Uterus (tissue), 4 donors: ENCODE measurements at places on chromosomes 12 and 14. TPM values are rescaled to one million over a fixed set of nuclear protein-coding genes. Genes with fewer than 3 reads are reported as not detected.

DNA sequence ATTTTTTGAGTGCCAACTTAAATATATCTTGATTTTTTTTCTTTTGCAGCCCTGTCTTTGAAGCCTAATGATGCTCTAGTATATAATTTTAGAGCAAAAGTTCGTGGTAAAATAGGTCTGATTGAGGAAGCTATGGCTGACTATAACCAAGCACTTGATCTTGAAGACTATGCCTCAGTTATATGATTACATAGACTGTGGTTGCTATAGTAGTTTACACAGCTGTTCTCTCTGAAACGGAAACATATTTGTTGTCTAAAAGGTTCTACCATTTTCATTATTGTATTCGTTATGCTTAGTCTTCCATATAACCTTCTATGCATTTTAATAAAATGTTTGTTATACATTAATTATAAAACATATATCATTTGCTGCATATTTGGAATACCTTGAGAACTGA lies 246.7 kb downstream of the TTC6 start:
- H3K27ac ChIP-seq = no peak overlapping the region
- H3K36me3 ChIP-seq = no peaks in the 10 kb centered on the region
- no peak for DNase-seq
- H3K4me3 ChIP-seq = no peak overlapping the region
- no peaks in the 10 kb centered on the region for H3K4me1 ChIP-seq

DNA sequence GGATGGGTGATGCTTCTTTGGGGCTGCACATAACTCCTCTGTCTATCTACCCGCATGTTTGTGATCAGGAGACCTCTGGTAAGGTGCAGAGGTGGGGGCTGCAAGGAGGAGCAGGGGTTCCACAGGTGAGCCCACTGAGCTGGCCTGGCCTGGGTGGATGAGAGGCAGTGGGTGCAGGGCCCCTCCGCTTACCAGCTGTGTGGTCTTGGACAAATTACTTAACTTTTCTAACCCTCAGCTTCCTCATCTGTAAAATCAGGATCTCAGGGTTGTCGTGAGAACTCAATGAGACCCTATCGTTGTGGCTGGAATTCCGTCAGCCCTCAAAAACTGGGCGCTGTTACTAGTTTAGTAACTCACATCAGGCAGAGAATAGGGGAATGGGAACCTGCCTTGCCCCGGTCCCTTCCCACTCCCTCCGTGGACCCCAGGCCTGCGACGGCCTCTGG lies 7.5 kb downstream of the PTPN6 start:
- no peaks in the 10 kb centered on the region for H3K27me3 ChIP-seq
- no peak overlapping the region for H3K4me3 ChIP-seq
- H3K4me1 ChIP-seq = peaks cover 3% of the 10 kb centered on the region

DNA sequence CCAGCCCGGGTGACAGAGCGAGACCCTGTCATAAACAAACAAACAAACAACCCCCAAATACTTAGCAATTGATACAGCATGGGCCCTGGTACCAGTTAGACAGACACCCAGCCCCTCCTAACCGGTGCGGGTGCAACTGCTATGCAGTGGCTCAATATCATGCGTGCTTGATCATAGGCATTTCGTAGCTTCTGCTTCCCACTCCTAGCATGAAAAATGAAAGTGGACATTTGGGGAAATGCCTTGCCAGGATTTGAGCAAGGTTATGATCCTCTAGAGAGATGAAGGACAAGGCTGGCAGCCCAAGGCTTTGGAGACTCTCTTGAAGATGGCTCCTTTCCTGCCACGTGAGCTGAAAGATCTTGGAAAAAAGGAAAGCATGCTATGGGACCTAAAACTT lies 13.7 kb downstream of the FGF6 start:
- H3K27ac ChIP-seq = no peak overlapping the region
- H3K4me1 ChIP-seq = no peaks in the 10 kb centered on the region
- H3K36me3 ChIP-seq = no peaks in the 10 kb centered on the region
- no peak for DNase-seq

GRCh38 chr12:49671031-49671765 lies 36.0 kb downstream of the FMNL3 start:
- H3K27me3 ChIP-seq = no peaks in the 10 kb centered on the region
- no peak overlapping the region for H3K4me3 ChIP-seq
- H3K36me3 ChIP-seq = no peaks in the 10 kb centered on the region
- peak overlapping the region; percentile 92 for H3K27ac ChIP-seq
- DNase-seq = no peak

- no peaks in the 10 kb centered on the region for H3K27me3 ChIP-seq
- H3K36me3 ChIP-seq = no peaks in the 10 kb centered on the region
- H3K27ac ChIP-seq = peak overlapping the region; percentile 22
- no peaks in the 10 kb centered on the region for H3K4me1 ChIP-seq
- DNase-seq = no peak
Measured at GRCh38 chr12:101713059-101713682, 15.7 kb downstream of the CHPT1 start.

DNA sequence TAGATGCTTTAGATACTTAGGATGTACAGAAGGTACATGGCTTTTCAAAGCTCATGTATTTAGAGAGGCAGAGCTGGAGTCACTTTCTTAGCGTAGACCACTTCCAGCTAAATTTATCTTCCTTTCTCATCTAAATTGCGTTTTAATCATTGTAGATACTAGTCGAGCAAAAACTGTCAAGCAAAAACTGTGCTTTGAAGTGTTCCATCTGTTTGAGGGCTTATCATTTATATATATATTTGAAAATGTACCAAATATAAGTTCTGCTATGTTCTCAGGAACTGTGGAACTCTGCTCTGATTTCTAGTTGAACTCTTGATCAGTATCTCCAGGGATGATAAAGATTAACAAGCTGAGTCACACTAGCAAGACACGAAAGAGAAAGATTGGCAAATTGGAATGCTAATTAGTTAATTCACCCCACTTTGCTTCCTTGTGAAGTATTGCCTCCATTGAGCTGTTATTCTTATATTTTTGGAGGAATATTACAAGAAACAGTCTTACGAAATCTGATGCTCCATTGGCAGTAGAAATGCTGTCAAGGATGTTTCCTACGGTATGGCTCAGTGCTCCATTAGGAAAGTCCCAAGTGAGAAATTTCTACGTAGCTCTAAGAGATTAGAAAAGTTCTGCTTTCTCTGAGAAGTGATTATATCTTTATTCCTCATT lies 310.7 kb downstream of the AEBP2 start:
- H3K4me1 ChIP-seq = no peaks in the 10 kb centered on the region
- no peak for DNase-seq
- H3K27me3 ChIP-seq = no peaks in the 10 kb centered on the region

DNA sequence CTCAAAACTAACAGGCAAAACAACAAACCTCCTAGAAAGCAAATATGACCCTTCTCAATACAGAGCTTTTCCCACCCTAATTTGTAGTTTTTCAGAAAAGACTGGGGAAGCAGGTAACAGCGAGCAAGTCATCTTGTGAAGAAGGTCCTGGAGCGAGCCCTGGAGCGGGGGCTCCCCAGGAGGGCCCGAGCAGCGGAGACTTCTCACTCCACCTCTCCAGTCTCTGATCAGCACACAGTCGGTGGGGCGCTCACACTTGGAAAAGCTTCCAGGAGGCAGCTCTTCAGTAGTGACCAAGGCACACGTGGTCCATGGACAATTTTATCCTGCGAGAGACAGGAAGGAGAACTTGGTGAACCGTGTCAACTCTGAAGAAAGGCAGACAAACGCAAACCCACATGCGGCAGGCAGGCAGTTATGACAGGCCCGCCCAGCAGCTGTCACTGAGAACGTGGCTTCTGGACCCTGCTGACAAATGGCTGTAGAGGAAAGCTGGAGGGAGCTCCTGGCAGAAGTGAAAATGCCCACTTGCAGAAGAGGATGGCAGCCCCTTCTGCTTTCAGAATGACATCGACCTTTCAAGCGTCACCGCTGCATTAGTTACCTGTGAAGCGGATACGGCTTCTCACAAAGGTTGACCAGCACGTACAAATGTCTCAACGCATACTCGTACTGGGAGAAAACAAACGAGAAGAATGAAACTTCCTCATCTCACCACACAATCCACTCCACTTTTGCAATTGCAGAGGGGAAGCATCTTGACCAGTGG lies 44.2 kb downstream of the LGMN start:
- no peaks in the 10 kb centered on the region for H3K4me1 ChIP-seq
- H3K4me3 ChIP-seq = no peak overlapping the region

DNA sequence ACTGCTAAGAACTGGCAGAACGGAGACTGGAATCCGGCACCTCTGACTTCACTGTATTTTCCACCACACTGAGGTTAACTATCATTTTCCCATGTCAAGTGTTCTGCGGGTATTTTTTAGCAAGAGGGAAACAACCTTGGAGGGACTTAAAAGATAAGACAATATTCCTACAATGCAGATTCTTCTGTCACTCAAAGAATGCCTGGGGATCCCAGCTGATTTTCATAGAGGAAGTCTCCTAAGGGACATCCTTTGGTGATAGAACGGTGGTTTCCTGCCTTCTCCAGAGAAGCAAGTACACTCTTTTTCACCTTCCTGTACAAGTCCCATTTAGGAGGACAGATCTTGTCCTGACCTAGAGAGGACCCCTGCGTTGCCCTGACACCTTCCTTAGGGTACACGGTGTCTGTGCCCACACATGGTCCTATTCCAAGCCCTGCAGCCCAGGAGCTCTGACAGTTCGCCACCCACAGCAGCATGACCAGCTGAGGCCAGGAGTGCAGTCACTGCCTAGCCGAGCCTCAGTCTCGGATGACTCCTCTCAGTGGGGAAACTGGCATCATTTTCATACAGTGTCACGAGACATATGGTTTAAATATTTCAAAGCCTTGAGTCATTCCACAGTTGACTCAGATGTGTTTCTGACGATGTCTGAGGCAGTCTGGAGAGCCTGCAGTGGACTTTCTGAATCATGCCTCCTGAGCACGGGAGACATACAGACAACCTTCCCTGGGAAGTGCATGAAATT lies 181.3 kb upstream of the FKBP4 start:
- H3K27ac ChIP-seq = peak overlapping the region; percentile 72
- no peaks in the 10 kb centered on the region for H3K36me3 ChIP-seq
- H3K27me3 ChIP-seq = no peaks in the 10 kb centered on the region
- H3K4me1 ChIP-seq = no peaks in the 10 kb centered on the region

DNA sequence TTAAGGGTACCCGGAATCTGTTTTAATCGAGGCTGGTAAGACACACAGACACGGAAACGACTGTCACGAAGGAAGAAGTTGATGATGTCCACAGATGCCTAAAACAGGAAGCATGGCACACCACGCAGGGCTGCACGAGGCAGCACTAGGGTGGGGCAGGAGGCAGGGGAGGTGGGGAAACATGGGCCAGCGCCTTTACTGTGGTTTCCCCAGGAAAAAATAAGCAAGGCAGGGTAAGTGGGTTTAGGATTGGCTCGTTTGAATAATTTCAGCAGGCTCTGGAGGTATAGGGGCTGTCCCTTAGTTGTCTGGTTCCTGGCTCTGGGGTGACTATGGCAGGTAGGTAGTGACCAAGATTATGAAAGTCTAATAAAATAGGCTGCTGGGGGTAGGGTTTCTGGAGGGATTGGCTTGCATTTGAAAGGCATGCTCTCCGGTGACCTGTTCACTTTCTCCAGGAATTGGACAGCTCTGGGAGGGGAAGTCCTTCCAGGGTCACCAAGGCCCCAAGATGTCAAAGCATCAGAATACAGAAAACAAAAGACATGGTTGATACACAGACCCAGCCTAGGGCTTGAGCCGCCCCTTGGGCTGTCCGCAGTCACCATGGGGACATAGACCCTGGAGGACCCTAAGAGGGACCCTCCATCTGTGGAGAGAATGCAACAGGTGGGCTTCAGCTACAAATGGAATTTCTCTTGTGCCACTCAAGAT lies 35.3 kb downstream of the MAP1LC3B2 start:
- H3K4me3 ChIP-seq = no peak overlapping the region
- no peaks in the 10 kb centered on the region for H3K4me1 ChIP-seq
- H3K27me3 ChIP-seq = no peaks in the 10 kb centered on the region
- no peaks in the 10 kb centered on the region for H3K36me3 ChIP-seq
- no peak overlapping the region for H3K27ac ChIP-seq

DNA sequence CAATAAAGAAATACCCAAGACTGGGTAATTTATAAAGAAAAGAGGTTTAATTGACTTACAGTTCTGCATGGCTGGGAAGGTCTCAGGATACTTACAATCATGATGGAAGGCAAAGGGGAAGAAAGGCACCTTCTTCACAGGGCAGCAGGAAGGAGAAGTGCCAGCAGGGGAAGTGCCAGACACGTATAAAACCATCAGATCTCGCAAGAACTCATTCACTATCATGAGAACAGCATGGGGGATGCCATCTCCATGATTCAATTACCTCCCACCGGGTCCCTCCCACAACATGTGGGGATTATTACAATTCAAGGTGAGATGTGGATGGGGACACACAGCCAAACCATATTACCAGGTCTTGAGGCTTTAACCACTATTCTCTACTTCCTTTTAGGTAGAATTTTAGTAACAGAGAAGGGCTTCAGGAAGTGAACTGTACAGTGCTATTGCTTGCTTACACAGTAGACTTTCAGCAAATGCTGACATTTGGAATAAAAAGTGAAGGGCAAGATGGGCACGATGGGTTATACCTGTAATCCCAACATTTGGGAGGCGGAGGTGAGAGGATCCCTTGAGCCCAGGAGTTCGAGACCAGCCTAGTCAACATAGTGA lies 40.8 kb upstream of the OR4E1 start:
- H3K27ac ChIP-seq = no peak overlapping the region
- H3K4me3 ChIP-seq = no peak overlapping the region
- no peaks in the 10 kb centered on the region for H3K4me1 ChIP-seq

DNA sequence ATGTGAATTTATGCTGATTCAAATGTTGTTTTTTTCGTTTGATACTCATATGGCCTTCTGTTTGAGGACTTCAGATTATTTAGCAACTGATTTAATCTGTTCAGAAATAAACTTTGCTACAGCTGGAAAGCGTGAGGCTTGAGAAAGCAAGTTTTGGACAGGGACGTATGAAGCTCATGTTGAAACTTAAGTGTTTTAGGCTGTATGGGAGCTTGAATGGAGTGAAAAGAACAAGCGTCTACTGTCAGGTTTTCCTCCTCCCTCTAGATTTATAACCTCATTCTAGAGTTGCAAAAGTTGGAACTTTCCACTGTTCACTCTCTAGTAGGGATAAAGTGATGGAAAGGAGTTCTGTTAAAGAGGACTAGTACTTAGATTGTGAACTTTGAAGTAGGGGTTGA lies 1.0 kb downstream of the PRPF39 start:
- peak overlapping the region; percentile 66 for H3K4me3 ChIP-seq
- no peaks in the 10 kb centered on the region for H3K27me3 ChIP-seq
- H3K36me3 ChIP-seq = no peaks in the 10 kb centered on the region

GRCh38 chr14:89564989-89565388 lies 148.0 kb upstream of the FOXN3 start:
- H3K27ac ChIP-seq = no peak overlapping the region
- no peaks in the 10 kb centered on the region for H3K36me3 ChIP-seq
- DNase-seq = no peak

Gene KRT71
- total RNA-seq = not detected

Gene RHEBL1
- total RNA-seq = not detected

Gene NCAPD2
- 2.8 TPM for total RNA-seq

Gene ETNK1
- total RNA-seq = 16.7 TPM

Gene CCDC197
- total RNA-seq = not detected

Gene ZBTB25
- 4.6 TPM for total RNA-seq

Gene CCDC175
- not detected for total RNA-seq
